ENCODE measurements at places on chromosomes 1 and 21. TPM values are rescaled to one million over a fixed set of nuclear protein-coding genes. Genes with fewer than 3 reads are reported as not detected.

- H3K4me3 ChIP-seq, result no peak overlapping the region
- H3K36me3 ChIP-seq, result no peaks in the 10 kb centered on the region
- no peak for DNase-seq
- no peak overlapping the region for H3K27ac ChIP-seq
- H3K27me3 ChIP-seq, result peaks cover 40% of the 10 kb centered on the region
Observed at GRCh38 chr1:37234941-37235418, 200.7 kb upstream of the GRIK3 start.

GRCh38 chr1:88394958-88395357, 289.1 kb upstream of the PKN2 start:
- no peaks in the 10 kb centered on the region for H3K36me3 ChIP-seq
- DNase-seq, result no peak
- no peak overlapping the region for H3K4me3 ChIP-seq
- H3K27ac ChIP-seq, result no peak overlapping the region
- no peaks in the 10 kb centered on the region for H3K27me3 ChIP-seq
- no peaks in the 10 kb centered on the region for H3K4me1 ChIP-seq

The TINAGL1 gene
- 27.2 TPM for total RNA-seq

DNA sequence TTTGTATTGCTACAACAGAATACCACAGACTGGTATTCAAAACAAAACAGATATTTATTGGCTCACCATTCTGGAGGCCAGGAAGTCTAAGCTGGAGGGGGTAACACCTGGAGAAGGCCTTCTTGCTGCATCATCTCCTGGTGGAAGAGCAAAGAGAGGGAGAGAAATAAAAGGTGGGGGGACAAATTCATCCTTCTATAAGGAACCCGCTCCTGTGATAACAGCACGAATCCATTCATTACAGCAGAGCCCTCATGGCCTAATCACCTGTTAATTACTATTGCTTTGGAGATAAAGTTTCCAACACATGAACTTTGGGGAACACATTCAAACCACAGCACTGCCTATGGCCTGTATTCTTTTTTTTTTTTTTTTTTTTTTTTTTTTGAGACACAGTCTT, 5.4 kb downstream of the S100A2 start:
- H3K36me3 ChIP-seq, result no peaks in the 10 kb centered on the region
- H3K27me3 ChIP-seq, result no peaks in the 10 kb centered on the region
- no peak for DNase-seq

Data from type B pancreatic cell (in vitro differentiated cells).